Activated T-helper 17 cell treated with anti-CD3 and anti-CD28 coated beads, Interleukin-2, amount 50 U/mL, for 72 hours (primary cell): ENCODE measurements at places on chromosomes 2 and 18.

GRCh38 chr2:163878718-163879117, 142.9 kb upstream of the FIGN start:
- H3K27ac ChIP-seq: no peak overlapping the region
- no peaks in the 10 kb centered on the region for H3K36me3 ChIP-seq
- no peak for ATAC-seq
- no peak overlapping the region for H3K4me3 ChIP-seq
- H3K27me3 ChIP-seq: no peaks in the 10 kb centered on the region

DNA sequence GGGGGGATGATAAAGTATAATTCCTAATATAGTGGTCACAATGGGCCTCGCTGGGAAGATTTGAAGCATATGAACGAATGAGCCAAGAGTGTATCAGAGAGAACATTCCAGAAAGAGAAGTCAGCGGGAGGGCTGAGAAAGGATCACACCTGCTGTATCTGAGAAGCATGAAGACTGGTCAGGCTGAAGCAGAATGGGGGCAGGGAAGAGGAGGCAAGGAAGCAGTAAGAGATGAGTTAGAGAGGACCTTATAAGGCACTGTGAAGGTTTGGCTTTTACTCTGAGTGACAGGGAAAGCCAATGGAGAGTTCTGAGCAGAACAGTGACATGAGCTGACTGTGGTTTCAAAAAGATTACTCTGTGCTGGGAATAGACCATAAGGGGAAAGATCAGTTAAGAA, 73.5 kb downstream of the CHN1 start:
- H3K36me3 ChIP-seq: no peaks in the 10 kb centered on the region
- no peak overlapping the region for H3K27ac ChIP-seq
- no peaks in the 10 kb centered on the region for H3K4me1 ChIP-seq
- no peaks in the 10 kb centered on the region for H3K27me3 ChIP-seq

DNA sequence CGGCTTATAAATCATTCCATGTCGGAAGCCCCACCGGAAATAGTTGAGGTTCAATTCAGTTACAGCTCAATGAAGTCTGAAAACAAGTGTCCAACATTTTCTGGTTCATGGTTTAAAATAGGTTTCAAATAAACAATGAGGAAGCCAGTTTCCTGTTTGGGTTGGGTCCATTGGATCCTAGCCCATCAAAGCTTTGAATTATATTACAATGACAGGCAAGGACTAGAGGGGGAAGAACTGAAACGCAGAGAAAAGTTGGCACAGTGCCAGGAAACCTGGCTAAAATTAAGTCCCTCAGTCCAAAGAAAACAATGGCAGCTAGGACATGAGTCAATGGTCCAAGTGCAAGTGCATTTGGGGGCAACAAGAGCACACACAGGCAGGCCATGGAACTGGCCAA, 32.0 kb downstream of the SLC14A1 start:
- no peak for ATAC-seq
- H3K27me3 ChIP-seq: peaks cover 26% of the 10 kb centered on the region
- peaks cover 11% of the 10 kb centered on the region for H3K4me1 ChIP-seq
- H3K27ac ChIP-seq: no peak overlapping the region
- H3K36me3 ChIP-seq: no peaks in the 10 kb centered on the region
- H3K4me3 ChIP-seq: no peak overlapping the region

DNA sequence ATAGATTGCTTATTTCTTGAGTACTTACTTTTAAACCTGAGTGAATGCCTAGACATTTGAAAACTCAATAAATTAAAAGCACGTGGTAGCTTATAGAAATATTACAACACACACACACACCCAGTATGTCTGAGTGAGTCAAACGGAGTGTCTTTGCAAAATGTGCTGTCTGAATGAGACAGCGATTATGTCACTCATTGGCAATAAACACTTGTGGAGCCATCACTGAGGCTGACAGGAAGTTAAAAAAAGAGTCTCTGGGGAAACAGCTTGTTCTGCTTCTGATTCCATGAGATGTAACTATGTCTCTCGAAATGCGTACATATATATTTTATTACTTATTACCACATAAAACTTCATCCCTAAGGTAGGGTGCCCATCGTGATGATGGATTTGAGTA, 22.3 kb upstream of the VPS4B start:
- H3K36me3 ChIP-seq: no peaks in the 10 kb centered on the region
- no peak overlapping the region for H3K4me3 ChIP-seq

- no peak overlapping the region for H3K4me3 ChIP-seq
- no peak for ATAC-seq
- H3K4me1 ChIP-seq: peaks cover 26% of the 10 kb centered on the region
- H3K27me3 ChIP-seq: peaks cover 10% of the 10 kb centered on the region
- no peak overlapping the region for H3K27ac ChIP-seq
- H3K36me3 ChIP-seq: no peaks in the 10 kb centered on the region
These were observed 12.7 kb upstream of the MAP3K2 start for GRCh38 chr2:127400533-127400896.

DNA sequence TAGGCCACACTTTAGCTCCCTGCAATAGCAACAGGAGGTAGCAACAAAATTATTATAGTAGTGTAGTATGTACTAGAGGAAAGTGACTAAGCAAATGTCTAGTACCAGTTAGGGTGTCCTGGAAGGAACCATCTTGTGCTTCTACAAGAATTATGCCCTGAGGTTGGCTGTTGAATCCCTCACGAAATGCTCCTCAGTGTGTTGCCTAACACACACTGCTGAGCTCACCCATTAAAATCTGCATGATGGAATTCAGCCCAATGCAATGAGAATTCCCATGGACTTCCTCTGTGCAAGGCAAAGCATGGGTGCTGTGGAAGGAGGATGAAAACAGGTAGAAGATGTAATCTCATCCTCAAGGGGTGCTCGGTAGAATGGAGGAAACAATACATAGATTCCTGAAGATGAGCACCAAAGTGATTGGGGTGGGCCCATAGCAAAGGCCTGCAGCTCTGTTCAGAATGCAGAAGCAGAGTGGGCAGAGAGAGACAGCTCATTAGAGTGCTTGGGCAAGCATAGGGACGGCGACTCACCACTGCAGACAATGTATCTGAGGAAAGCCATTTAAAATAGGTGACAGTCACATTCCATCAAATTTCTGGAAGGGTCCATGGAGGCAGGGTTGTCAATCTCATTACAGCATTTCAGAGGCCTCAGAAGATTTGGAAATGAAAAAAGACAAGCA, 1.2 kb upstream of the UGT1A7 start:
- ATAC-seq: no peak
- no peaks in the 10 kb centered on the region for H3K4me1 ChIP-seq
- no peak overlapping the region for H3K27ac ChIP-seq
- no peaks in the 10 kb centered on the region for H3K36me3 ChIP-seq

DNA sequence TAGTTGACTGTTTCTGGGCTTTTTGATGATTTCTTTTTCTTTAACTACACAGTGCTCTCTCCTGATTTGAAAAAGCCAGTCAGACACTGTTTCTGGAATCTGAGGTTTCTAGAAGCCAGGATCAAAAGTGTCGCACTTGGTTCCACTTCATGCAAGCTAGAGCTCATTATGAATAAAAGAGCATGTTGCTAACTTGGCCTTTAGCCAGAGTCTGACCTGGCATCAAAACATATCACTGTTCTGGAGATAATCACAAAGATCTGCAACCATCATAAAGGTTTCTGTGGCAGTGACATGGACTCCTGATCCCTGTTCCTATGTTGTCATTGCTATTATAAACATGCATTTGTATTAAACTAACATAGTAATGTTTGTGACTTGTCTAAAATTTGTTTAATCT, 76.1 kb upstream of the MAPRE2 start:
- peaks cover 3% of the 10 kb centered on the region for H3K27me3 ChIP-seq
- no peak overlapping the region for H3K4me3 ChIP-seq
- no peak for ATAC-seq
